ENCODE measurements at places on chromosomes 12 and 14.

GRCh38 chr12:90407841-90408240 lies 547.1 kb downstream of the CCER1 start:
- DNase-seq, result no peak

- DNase-seq, result no peak
These were observed 3.2 kb downstream of the KDM2B start for GRCh38 chr12:121577443-121578180.

- DNase-seq, result no peak
These were observed 47.1 kb downstream of the IGF1 start for GRCh38 chr12:102433304-102433703.

DNA sequence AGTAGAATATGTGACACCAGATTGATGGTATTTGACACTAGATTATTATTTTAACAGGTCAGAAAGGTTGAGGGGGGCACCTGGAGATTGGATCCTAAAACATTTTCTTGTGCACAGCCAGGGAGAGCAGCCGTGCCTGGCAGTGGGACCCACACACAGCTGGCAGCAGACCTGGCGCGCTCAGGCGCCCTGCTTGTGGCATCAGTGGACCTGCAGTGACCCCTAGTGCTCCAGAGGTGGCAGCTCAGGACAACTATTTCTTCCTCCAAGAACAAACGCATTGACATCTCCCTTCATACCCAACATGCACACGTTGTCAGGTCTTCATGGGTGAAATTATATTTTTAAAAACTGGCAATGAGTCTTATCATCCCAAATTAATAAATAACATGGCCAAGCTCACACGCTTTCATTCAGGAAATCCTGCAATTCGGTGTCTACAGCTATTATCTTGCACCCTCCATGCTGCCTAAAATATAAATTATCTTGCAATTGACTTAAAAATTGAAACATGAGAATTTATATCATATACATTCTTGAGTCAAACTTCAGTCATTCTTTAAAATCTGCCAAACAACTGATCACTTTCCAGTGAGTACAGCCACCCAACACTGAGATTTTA lies 7.7 kb upstream of the TMEM132D start:
- no peak for DNase-seq

DNA sequence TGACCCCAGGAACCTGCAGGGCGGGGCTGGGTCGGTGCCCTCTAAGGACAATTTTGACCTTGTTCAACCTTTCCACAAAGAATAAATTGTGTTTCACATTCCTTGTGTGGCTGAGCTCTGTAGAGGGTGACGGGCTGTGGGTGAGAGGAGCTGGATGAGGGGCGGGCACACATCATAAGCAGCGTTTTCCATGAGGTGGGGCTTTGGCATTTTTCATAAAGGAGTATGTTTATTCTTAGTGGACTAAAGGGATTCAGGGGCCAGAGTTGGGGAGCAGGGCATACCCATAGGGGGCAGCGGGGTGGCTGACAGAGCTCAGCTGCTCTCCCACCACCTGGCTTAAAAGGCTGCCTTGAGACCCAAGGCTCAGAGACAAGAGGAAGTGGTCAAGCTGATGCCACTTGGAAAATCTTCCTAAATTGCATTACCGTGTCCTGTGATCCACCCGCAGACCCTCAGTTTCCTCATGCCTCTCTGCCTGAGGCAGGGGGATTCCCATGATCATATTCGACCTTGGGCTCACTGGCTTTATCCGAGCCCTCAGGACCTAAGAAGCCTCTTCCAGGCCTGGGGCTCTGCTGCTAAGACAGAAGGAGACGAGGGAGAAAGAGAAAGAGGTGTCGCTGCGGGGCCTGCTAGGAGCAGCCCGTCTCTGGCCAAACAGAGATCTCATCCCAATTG lies 11.4 kb downstream of the MMP14 start:
- DNase-seq, result no peak

Data from activated T-helper 9 cell treated with anti-CD3 and anti-CD28 coated beads, Interleukin-2, amount 50 U/mL, for 16 hours (primary cell).